Iris pigment epithelial cell (primary cell): ENCODE measurements at places on chromosomes 7 and 10.

DNA sequence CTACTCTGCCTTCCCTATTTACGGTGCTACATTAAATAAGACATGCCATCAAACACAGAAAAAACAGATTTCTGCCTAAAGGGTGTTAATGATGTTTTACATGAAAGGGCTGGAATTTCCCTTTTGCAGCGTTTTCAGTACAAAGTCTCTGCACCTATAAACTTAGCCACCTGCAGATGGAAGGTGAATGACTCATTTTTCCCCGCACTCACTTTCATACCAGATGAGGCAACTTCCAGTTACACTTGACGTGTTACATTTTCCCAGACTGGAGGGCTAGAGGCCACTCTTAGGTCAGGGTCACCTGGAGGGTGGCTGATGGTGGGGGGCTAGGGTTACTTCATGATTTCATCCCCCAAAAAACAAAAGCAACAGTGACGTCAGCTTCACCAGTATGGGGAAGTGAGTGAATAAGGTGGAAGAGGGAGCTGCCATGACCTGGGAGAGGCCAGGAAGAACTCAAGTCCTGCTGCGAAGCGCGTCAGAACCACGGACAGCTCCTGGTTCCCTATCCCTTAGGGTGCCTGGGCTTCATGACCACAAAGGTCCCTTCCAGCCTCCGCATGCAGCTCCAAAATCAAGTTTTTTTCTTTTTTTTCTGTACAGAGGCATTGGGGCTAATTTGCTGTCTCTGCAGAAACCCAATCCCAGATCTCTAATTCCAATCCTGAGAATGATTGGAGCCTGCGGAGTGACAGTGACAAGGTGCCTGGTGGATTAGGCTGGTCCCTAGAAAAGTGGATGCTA, 94.0 kb downstream of the ADARB2 start:
- DNase-seq, result no peak

- DNase-seq, result no peak
Observed at GRCh38 chr7:29199776-29200175, 5.2 kb downstream of the CHN2 start.

DNA sequence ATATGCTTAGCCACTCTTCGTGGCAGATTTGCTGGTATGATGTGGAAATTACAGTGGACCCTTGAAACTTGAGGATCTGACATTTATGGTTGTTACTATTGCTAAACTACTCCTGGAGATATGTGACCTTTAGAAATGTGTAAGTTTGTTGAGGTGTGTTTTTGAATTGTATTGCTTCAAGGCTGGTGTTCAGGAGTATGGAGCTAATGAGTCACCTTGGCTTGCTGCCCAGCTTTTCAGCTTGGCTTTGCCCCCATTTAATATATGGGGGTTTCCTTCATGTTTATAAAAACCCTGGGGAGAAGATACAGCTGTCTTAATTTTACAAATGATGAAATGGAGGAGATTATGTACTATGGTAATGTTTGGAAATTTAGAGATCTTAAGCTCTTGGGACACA, 11.6 kb downstream of the HBP1 start:
- peak; percentile 95 for DNase-seq

- DNase-seq, result peak; percentile 99
Observed at GRCh38 chr10:102675666-102676533, 31.6 kb downstream of the TRIM8 start.

- no peak for DNase-seq
Observed at GRCh38 chr10:43294241-43294658, 27.4 kb upstream of the RASGEF1A start.
